ENCODE measurements at places on chromosomes 7 and 10. TPM values are rescaled to one million over a fixed set of nuclear protein-coding genes. Genes with fewer than 3 reads are reported as not detected.

GRCh38 chr7:51255536-51256208 is 60.9 kb downstream of the COBL start:
- no peaks in the 10 kb centered on the region for H3K36me3 ChIP-seq
- H3K4me1 ChIP-seq = peaks cover 9% of the 10 kb centered on the region
- no peak for DNase-seq
- no peaks in the 10 kb centered on the region for H3K27me3 ChIP-seq
- H3K4me3 ChIP-seq = no peak overlapping the region

Gene GPR26
- total RNA-seq = 0.23 TPM

GRCh38 chr7:25391295-25391861 is 163.1 kb upstream of the NPVF start:
- no peak overlapping the region for H3K27ac ChIP-seq
- no peak for DNase-seq
- no peaks in the 10 kb centered on the region for H3K27me3 ChIP-seq

Gene ABCB4
- total RNA-seq = 0.05 TPM

GRCh38 chr7:106262221-106262881 is 22.4 kb downstream of the NAMPT start:
- no peak for DNase-seq
- no peak overlapping the region for H3K4me3 ChIP-seq
- H3K27me3 ChIP-seq = no peaks in the 10 kb centered on the region
- no peak overlapping the region for H3K27ac ChIP-seq
- no peaks in the 10 kb centered on the region for H3K36me3 ChIP-seq
- no peaks in the 10 kb centered on the region for H3K4me1 ChIP-seq

DNA sequence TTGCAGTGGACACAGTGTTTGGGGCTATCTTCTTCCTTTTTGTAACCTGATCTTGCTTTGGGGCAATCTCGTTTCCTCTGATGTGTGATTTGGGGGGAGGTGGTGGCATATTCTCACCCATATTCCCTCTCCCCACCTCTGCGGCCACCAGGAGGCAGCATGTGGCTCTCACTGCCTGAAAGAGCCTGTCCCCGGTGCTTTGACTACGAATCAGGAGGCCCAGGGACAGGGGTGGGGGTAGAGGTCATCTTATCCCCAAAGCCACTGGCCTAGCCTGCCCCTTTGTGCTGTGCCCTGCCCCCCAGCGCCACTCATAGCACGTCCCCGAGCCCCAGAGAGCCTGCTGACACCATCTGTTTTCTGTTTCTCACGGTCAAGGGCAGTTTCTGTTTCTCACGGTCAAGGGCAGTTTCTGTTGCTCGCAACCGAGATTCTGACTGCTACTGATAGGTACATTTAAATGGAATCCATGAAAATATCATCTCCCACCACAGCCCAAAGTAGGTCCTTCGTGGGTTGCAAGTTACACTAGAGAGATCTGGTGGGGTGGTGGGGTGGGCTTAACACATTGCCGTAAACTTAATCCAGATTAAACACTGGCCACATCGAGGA is 28.2 kb downstream of the PHYH start:
- H3K36me3 ChIP-seq = no peaks in the 10 kb centered on the region
- no peaks in the 10 kb centered on the region for H3K27me3 ChIP-seq
- no peak overlapping the region for H3K4me3 ChIP-seq
- peaks cover 3% of the 10 kb centered on the region for H3K4me1 ChIP-seq
- no peak for DNase-seq

- H3K36me3 ChIP-seq = no peaks in the 10 kb centered on the region
- no peak overlapping the region for H3K4me3 ChIP-seq
- no peaks in the 10 kb centered on the region for H3K4me1 ChIP-seq
- H3K27ac ChIP-seq = no peak overlapping the region
These were observed 60.8 kb downstream of the XRCC2 start for GRCh38 chr7:152615031-152615741.

DNA sequence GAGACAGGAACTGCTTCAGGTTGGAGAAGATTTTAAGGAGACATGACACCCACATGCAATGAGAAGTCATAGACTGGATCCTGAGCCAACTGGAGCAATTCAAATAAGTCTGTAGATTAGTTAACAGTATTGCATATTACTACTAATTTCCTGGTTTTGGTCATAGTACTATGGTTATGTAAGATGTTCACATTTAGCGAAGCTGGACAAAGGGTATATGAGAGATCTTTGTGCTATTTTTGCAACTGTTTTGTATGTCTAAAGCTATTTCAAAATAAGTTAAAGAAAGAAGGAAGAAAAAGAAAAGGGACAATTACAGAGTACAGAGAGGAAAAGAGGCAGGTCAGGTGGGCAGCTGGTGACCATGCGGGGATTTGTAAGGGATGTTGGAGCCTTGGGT is 116.5 kb upstream of the SVIL start:
- DNase-seq = no peak
- H3K4me1 ChIP-seq = no peaks in the 10 kb centered on the region
- H3K36me3 ChIP-seq = no peaks in the 10 kb centered on the region
- H3K4me3 ChIP-seq = no peak overlapping the region
- H3K27me3 ChIP-seq = no peaks in the 10 kb centered on the region

DNA sequence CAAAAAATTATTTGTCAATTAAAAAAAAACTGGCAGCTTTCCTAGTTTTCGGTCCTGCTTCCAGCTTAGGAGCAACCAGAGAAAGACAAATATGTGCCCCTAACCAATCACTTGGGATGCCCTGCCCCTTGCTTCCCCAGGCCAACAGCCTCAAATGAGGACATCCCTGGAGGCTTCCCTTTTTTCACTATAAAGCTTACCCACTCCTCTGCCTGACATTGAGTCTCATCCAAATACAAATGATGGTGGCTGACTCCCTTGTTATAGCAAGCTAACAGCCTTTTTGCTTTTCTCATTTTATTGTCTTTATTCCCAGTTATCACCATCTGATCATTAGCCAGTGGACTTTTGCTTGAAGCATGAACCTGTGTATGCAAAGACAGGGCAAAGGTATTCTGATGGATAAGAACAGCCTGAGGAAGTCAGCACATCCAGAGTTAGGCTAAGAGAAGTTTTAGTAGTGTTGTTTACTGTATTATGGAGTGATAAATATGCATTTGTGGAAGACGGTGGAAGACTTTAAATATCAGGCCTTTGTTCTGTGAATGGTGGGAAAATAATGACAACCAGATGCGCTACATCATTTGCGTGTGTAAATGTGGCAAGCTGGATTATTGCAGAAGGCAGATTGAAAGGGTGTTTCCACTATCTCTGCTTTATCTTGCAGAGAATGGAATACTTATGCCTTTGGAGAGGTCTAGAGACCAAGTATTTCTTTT is 1.7 kb upstream of the CCM2 start:
- H3K36me3 ChIP-seq = no peaks in the 10 kb centered on the region
- no peak overlapping the region for H3K4me3 ChIP-seq

Gene TAS2R4
- 2.2 TPM for total RNA-seq

Data from prostate gland (tissue), 2 donors.